Glutamatergic neuron (in vitro differentiated cells): ENCODE measurements at places on chromosomes 6 and 20. TPM values are rescaled to one million over a fixed set of nuclear protein-coding genes. Genes with fewer than 3 reads are reported as not detected.

DNA sequence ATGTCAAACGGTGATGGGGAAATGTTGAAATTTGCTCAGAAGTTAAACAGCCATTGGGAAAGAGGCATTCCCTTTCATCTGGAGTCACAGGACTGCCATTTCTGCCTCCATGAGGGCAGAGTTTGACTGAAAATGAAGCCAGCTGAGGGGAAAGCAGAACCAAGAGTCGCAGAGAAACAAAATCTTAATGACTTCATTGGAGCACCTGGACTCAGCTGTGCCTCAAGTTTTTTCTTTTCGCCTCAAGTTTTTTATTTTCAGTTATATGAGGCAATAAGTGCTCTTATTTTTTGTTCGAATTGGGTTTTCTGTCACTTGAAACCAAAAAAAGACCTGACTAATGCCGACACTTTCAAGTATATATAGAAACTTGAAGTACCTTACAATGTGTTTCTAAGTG, 161.3 kb downstream of the PKHD1 start:
- no peaks in the 10 kb centered on the region for H3K4me1 ChIP-seq
- no peak for DNase-seq
- no peaks in the 10 kb centered on the region for H3K36me3 ChIP-seq
- peaks cover 2% of the 10 kb centered on the region for H3K27me3 ChIP-seq

TPBG gene
- total RNA-seq, result 1.4 TPM

CRISP2 gene
- total RNA-seq, result not detected

NMBR gene
- total RNA-seq, result not detected

FRK gene
- 0.37 TPM for total RNA-seq

DNA sequence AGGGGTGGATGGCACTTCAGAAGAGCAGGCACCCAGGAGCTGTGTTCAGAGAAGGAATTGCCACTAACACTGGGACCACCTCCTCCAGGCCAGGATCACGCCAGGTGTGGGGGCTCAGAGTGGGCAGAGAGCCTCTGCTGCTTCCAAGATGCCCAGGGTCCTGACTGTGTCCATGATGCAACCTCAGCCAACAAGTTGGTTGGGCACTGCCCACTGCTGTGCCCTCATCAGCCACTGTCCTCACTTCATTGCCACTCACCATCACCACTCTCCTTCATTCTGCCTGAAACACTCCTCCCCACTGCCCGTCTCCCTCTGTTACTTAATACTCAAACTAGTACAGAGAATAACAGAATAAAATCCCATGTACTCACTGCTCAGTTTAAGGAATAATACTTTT, 16.5 kb upstream of the TCF15 start:
- no peak overlapping the region for H3K27ac ChIP-seq
- H3K4me1 ChIP-seq, result peaks cover 7% of the 10 kb centered on the region

- H3K36me3 ChIP-seq, result no peaks in the 10 kb centered on the region
- H3K4me1 ChIP-seq, result peaks cover 15% of the 10 kb centered on the region
- H3K4me3 ChIP-seq, result no peak overlapping the region
- DNase-seq, result no peak
Observed at GRCh38 chr6:167211881-167212712, 54.3 kb upstream of the GPR31 start.

PRR18 gene
- not detected for total RNA-seq

DNA sequence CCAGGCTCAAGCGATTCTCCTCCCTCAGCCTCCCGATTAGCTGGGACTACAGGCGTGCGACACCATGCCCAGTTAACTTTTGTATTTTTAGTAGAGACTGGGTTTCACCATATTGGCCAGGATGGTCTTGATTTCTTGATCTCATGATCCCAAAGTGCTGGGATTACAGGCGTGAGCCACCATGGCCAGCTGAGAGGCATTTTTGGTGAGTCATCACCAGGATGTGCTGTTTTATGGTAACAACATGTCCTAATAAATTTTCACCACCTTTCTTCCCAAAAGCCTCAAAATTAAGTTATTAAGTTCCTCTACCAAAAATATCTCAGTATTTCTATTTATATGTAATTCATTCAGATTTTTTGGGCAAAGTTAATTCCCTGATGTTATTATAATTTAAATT, 53.5 kb downstream of the COL21A1 start:
- H3K4me3 ChIP-seq, result no peak overlapping the region
- no peak overlapping the region for H3K27ac ChIP-seq
- no peak for DNase-seq
- H3K36me3 ChIP-seq, result no peaks in the 10 kb centered on the region
- no peaks in the 10 kb centered on the region for H3K4me1 ChIP-seq

BPIFB6 gene
- total RNA-seq, result not detected

DNA sequence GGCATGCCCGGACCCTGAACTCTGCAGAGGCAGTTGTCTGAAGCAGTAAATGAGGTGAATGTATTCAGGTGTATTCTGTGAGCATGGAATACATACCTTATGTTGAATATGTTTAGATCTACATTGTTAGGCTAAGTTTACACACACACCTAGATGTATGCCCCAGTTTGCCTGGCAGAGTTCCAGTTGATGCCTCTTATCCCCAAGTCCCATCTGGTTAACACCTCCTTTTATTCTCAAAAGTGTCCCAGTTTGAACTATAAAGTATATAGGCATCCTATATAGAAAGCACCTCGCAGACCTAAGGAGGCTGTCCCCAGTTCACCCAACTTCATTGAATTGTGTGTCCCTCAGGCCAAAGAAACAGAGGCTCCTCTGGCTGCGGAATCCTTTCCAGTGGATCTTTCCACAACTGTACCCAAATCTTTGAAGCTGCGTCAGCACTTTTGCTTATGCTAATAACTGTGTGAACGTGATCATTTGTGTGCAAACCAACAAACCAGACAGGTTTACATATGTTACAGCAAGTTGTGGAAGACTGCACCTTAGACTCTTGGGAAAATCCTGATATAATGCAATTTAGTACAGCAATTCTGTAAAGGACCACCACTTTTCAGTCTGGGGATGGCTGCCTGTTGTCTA, 4.8 kb upstream of the DHX35 start:
- DNase-seq, result no peak
- peaks cover 5% of the 10 kb centered on the region for H3K4me1 ChIP-seq
- H3K27me3 ChIP-seq, result peaks cover 2% of the 10 kb centered on the region
- no peak overlapping the region for H3K27ac ChIP-seq

SLC39A7 gene
- total RNA-seq, result 92.8 TPM

DNA sequence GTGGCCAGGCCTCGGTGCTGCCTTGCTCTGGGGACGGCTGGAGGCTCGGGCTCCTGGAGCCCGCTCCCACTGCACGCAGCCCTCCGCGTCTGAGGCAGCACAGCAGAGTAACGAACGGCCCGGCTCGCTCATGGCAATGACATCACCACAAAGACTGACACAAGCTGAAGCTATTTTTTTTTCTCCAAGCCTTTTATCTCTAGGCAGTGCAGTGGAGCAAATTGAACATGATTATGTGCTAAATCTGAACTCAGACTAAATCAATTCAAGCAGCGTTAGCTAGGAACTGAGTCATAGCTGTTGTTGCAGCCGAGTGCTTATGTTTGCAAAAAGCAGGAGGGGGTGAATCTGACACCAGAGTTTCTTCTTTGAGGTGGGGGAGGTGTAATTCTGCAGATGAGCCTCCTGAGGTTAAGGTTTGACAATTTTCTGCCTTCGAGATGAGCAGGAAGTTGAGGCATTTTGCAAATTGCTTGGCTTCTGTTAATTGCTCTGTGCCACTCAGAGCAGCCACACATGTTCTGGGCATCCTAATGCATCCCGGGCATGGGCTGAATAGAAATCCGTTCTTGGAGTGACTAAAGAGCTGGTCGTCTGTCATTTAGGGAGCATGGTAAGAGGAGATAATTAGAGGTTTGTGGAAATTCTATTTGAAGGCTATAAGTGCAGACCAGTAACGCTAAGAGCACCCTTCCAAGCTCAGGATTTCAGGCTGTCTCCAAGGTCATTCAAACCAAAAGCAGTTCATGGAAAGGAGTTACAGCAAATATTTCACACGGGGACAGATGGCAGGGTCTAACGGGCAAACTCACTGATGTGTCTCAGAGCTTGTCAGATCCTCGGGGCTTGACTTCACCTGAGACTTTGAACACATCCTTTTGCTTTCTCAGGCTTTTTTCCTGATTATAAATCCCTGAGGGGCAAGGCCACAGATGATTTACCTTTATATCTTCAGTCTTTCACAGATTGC, 155.1 kb upstream of the ENPP5 start:
- peaks cover 18% of the 10 kb centered on the region for H3K4me1 ChIP-seq
- no peaks in the 10 kb centered on the region for H3K27me3 ChIP-seq
- DNase-seq, result peak; percentile 33
- peak overlapping the region; percentile 79 for H3K27ac ChIP-seq
- H3K36me3 ChIP-seq, result no peaks in the 10 kb centered on the region
- peak overlapping the region; percentile 5 for H3K4me3 ChIP-seq

DNA sequence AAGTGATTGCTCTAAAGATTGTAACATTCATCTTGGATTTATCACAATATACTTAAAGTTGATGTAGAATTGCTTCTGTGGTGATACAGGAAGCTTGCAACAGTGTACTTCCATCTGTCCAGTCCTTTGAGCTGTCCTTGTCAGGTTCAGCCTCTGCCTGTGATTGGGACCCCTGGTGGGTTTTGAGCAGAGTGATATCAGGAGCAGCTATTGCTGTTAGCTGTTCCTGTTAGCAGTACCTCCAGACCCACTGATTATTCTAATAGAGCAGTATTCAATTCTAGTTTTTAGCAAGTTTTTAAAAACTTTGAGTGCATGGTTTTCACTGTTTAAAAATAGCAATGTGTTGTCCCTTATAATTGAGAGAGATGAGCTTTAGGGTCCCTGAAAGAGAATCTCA, 48.8 kb downstream of the TULP4 start:
- H3K27ac ChIP-seq, result no peak overlapping the region
- H3K36me3 ChIP-seq, result peaks cover 7% of the 10 kb centered on the region
- peaks cover 45% of the 10 kb centered on the region for H3K4me1 ChIP-seq
- H3K4me3 ChIP-seq, result no peak overlapping the region

DNA sequence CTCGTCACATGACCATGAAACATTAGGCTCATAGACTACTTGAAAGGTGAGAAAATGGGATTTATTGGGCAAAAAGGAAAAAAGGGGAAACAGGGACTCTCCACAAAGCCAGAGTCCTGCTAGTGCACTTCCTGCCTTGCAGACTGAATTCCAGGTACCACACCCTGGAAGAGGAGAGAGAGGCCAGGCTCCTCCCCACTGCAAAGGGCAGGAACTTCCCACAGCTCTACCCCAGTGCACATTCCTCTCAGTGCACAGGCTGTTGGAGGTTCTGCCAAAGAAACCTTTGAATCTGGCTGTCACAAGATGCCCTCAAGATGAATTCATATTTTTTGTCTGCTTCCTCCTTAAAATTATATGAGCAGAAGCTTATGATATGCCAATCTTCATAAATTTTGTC, 920.4 kb upstream of the GJE1 start:
- H3K4me1 ChIP-seq, result no peaks in the 10 kb centered on the region
- no peak overlapping the region for H3K4me3 ChIP-seq
- H3K27ac ChIP-seq, result no peak overlapping the region
- peaks cover 2% of the 10 kb centered on the region for H3K36me3 ChIP-seq
- H3K27me3 ChIP-seq, result no peaks in the 10 kb centered on the region

ADAT2 gene
- 5.6 TPM for total RNA-seq

GRCh38 chr6:12309070-12309469, 18.9 kb downstream of the EDN1 start:
- no peaks in the 10 kb centered on the region for H3K4me1 ChIP-seq
- no peaks in the 10 kb centered on the region for H3K27me3 ChIP-seq
- H3K36me3 ChIP-seq, result no peaks in the 10 kb centered on the region
- DNase-seq, result no peak

- no peak overlapping the region for H3K4me3 ChIP-seq
- DNase-seq, result no peak
- H3K4me1 ChIP-seq, result peaks cover 44% of the 10 kb centered on the region
- H3K27ac ChIP-seq, result peak overlapping the region; percentile 70
- no peaks in the 10 kb centered on the region for H3K36me3 ChIP-seq
Observed at GRCh38 chr6:167699141-167699931, 127.4 kb upstream of the AFDN start.

PDSS2 gene
- total RNA-seq, result 6.5 TPM

DNA sequence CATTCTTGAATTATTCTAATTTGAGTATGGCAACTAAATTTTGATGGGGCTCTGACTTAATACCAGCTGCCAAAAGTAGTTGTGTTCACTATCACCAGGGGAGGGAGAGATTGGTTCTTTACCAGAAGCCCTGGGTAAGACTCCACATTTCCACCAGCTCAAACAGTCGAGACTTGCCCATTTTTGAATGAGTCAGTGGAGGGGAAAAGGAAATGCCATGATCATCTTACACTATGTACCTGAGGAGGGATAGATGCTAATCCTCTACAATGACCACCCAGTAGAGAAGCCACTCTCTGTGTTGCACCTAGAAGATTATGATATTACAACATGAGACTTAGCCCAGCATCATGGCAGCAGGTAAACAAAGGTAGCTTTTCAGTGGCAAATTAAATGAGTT, 77.0 kb upstream of the SGK1 start:
- H3K27ac ChIP-seq, result no peak overlapping the region
- no peak overlapping the region for H3K4me3 ChIP-seq
- H3K4me1 ChIP-seq, result no peaks in the 10 kb centered on the region
- no peaks in the 10 kb centered on the region for H3K36me3 ChIP-seq
- H3K27me3 ChIP-seq, result no peaks in the 10 kb centered on the region
- DNase-seq, result no peak

MACROD2 gene
- 8.7 TPM for total RNA-seq

NRSN1 gene
- total RNA-seq, result 5.7 TPM

RSPH4A gene
- 0.98 TPM for total RNA-seq

ALDH8A1 gene
- total RNA-seq, result 1.8 TPM

DNA sequence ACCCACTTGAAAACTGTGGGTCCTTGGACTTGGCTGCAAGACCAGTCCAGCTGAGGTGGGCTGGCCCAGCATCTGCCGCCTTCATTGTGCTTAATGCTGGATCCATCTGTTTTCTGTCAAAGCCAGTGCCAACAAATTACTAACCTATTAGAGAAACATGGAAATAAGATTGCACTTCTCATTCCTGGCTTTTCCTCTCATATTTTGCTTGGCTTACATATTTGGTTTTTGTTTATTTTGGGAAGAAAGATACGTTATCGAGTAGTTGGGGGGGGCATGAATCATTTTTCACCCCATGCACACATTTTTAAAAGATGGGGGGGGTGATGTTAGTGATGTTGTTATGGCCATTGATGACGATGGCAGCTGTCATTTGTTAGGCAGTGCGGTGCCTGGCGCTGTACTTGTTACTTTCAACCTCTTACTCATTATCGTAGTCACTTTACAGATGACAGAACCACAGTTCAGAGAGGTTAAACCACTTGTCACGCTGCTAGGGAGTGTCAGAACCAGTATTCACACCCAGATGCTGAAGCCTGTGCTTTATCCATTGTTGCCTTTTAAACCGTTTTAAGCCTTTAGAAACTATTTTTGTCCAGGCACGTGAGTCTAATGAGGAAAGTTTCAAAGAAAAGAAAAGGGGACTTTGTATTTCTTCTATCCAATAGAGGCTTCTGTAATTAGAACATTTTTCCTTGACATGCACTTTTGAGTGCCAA, 180.0 kb downstream of the TMEM242 start:
- H3K27me3 ChIP-seq, result peaks cover 15% of the 10 kb centered on the region
- H3K4me1 ChIP-seq, result peaks cover 42% of the 10 kb centered on the region
- peak overlapping the region; percentile 50 for H3K27ac ChIP-seq
- peaks cover 4% of the 10 kb centered on the region for H3K36me3 ChIP-seq
- H3K4me3 ChIP-seq, result no peak overlapping the region

LTB gene
- total RNA-seq, result not detected

PROKR2 gene
- 0.86 TPM for total RNA-seq

DNA sequence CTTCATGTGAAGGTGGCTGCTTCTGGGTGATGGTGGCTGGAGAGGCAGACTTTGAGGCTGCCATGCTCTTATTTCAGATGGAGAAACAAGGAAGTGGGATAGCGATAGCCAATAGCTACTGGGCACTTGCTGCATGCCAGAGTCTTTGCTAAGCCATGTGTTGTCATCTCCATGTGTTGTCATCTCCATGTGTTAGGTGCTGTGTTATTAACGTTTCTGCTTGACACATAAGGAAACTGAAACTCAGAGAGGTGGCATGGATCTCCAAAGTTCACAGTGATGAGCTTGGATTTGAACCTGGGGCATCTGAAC, 16.9 kb downstream of the KIAA1755 start:
- no peak overlapping the region for H3K27ac ChIP-seq
- no peak for DNase-seq
- H3K4me3 ChIP-seq, result no peak overlapping the region
- H3K27me3 ChIP-seq, result peaks cover 3% of the 10 kb centered on the region
- H3K36me3 ChIP-seq, result no peaks in the 10 kb centered on the region
